ENCODE measurements at places on chromosomes 3 and 15.

- DNase-seq, result no peak
These were observed 89.4 kb downstream of the LSM3 start for GRCh38 chr3:14267976-14268375.

DNA sequence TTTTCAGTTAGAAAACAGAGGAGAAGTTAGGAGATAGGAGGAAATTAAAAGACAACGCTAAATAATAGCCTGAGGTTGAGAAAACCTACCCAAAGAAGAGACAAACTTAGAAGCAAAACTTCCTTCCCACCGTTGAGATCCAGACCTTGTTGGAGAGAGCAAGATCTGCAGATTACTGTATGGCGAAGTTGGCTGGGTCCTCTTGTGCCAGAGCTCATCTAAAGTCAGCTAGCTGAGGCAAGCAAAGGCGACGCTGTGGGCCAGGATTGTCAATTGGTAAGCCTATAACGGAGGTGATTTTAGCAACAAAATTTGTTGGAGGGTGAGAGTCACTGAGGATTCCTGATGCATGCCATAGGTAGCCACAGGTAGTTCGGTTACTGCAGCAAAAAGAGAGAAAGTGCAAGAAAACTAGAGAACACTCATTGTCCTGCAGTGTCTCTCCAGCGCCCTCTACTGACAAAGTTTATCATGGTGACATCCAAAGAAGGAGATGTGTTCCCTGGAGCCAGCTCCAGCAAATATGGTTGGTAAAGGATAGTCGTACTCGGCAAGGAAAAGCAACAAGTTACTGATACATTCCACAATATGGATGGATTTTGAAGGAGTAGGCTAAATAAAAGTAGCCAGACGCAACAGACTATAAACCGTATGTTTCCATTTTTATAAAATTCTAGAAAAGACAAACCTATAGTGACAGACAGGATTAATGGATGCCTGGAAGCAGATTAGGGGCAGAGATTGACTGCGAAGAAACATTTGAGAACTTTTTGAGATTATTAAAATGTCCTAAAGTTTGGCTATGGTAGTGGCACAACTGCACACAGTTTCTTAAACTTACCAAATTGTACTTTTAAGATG, 9.8 kb upstream of the OR5K4 start:
- DNase-seq, result no peak

DNA sequence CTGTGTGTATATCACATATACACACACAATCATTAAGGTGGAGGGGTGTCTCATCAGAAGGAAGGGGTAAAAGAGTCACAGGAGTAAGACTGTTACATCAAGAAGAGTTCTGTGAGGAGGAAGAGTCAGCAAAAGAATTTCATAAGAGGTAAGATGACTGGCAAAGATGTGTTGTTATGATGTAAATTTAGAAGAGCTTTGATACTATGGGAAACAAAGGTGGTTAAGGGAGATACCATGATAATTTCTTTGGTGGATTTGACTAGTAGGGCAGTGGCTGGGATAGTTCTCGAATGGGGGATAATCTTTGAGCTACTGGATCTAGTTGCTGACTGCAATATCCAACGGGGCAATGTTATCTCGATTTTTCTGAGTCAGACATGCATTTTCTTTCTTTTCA, 61.6 kb downstream of the STAG1 start:
- no peak for DNase-seq

DNA sequence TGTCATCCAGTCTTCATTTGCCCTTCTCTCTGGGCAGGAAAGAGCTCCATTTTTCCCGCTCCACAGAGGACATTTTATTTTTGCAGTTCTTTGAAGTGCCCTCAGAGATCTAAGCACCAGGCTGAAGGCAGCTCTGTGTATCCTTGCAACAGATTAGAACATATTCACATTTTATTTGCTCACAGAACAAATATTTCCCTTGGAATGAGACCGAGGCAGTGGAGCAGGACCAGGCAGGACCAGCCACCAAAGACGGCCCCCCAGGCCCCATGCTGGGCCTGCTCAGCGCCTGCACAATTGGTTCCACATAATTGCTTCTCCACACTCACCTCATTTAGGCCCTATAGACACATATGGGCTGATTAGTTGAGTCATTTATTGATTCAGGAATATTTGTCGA, 15.7 kb upstream of the ETV5 start:
- DNase-seq, result no peak

DNA sequence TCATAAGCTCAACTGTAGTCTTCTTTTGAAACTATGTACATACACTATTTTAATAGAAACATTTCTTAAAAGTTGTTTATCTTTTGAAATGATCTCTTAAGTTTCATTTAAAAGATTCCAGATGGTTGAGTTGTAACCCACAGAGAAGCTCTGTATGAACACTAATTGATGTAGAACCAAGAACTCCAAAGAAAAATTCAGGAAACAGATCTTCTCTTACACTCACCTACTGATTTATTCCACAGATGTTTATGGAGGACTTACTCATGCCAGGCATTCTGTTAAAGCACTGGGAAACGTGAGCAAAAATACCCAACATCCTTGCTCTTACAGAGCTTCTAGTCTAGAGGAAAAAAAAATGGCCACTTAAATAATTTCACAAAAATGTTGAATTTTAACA, 551.1 kb downstream of the NAALADL2 start:
- no peak for DNase-seq

DNA sequence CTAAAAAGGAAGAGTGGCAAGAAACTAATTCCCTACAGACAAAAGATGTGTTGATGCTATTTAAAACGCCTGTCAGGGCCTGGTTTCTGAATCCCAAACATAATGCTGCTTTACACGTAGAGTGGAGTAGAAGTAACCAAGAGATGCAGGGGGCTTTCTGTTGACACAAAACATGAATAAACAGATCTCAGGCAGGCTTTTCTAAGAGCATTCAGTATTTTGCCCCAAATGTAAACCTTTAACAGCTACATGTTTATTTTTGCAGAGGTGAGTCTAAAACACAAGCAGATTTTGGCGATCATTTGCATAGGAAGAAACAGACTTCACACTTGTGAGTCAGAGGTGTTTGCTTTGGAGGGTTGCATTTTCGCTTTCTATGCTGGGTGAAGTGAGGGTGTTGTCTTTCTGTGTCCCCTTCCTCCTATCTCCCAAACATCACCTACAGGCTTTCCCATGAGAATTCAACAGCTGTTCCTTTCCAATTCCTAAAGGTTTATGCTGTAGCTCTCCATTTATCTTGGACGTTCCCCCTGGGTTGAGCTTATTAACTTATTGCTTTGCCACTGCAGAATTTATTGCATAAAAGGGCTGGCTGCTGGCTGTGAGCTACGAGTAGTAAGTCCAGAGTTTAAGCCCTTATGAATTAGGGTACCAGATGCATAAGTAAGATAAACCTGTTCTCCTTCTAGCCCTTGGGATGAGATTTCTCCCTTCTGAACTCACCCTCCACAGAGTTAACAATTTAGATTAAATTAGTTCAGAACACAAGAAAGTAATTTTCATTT, 156.7 kb downstream of the DIPK2A start:
- DNase-seq, result no peak

DNA sequence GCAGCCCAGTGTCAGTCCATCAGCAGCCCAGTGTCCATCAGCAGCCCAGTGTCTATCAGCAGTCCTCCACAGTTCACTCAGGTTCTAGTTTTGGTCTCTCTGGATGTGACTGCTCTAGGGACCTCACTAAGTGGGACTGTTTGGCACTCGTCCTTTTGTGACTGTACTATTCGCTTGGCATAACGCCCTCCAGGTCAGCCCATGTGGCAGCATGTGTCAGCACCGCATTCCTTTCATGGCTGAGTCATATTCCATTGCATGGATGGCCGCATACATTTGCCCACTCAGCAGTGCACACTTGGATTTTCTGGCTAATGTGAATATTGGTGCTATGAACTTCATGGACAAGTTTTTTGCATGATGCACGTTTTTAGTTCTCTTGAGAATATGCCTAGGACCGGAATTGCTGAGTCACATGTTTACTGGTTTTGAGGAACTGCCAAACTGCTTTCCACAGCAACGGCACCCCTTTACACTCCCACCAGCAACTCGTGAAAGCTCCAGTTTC, 16.4 kb downstream of the CHST13 start:
- no peak for DNase-seq

GRCh38 chr15:24729760-24730159, 54.2 kb downstream of the NPAP1 start:
- no peak for DNase-seq

DNA sequence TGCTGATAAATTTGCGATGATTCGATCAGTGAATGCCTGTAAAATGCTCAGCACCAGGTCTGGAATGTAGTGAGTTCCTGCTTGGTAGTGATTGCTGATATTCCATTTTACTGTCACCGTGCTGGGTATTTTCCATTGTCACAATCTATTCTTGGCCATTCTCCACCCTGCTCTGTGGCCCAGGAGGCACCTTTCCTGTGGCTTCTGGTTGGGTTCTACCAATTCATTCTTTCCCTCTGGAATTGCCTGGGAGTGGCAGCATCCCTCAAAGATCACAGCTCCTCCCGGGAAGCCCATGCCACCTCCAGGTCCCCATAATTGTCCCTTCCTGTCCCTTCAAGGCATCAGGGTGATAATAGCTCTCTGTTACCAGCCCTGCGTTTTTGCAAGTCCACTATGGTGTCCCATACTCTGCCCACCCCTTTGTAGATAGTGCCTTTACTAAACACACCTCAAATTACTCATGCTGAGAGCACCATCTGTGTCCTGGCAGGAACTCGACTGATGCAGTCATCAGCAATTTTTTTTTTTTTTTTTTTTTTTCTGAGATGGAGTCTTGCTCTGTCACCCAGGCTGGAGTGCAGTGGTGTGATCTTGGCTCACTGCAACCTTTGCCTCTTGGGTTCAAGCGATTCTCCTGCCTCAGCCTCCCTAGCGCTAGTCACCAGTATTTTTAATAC, 177.8 kb upstream of the PROK2 start:
- DNase-seq, result no peak

GRCh38 chr3:132522353-132522752, 74.7 kb upstream of the ACKR4 start:
- DNase-seq, result no peak

- DNase-seq, result no peak
These were observed 9.2 kb upstream of the TRAK1 start for GRCh38 chr3:42081838-42082473.

DNA sequence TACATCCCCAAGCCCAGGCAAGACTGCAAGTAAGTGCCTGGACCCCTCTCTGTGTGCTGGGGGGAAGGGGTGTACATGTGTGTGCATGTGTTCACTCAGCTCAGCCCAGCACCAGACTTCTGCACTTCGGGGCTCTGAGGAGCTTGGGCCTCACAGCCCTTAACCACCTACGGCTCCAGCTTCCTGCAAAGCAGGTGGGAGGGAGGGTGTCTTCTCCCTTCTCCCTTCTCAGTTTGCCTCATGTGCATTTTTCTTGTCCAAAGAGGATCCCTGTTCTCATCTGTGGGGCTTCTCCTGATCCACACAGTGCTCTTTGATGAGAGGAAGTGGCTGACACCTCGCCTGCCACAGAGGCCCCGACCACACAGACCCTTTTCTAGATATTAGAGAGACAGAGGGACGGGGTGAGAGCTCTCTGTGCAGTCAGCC, 69.3 kb downstream of the MESD start:
- DNase-seq, result no peak

DNA sequence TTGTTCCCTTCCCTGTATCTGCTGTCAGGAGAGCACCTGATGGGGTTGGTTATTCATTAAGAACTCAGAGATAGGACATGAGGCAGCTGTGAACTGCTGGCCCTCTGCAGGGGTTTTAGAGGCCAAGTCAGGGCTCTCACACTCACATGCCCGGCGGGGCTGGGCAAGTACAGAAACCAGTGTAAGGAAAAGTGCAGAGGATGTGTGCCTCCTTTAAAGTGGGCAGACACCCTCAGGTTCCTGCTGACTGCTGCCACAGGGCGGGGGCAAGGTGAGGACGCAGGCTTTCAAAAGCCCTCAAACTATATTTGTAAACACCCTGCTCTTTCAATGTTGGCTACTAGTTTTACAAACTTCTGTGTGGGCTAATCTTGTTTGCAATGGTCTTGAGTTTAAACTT, 22.4 kb downstream of the CXCR6 start:
- peak; percentile 65 for DNase-seq

DNA sequence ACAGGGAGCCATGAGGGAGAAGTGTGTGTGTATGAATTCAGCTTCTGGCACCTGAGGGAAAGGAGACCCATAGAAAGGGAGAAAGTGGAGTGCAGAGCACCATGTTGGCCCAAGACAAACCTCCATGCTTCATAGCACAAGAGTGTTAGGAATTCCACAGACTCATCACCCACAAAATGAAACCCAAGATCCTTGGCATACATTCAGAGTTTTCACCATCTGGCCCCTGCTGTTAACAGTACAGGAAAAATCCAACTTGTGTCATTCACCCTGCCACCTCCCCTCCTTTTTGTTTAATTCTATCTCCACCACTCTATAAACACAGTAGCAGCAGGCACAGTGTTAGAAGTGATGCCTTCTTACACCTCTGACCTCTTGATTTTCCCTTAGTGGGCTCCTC, 60.0 kb upstream of the MNS1 start:
- DNase-seq, result no peak

DNA sequence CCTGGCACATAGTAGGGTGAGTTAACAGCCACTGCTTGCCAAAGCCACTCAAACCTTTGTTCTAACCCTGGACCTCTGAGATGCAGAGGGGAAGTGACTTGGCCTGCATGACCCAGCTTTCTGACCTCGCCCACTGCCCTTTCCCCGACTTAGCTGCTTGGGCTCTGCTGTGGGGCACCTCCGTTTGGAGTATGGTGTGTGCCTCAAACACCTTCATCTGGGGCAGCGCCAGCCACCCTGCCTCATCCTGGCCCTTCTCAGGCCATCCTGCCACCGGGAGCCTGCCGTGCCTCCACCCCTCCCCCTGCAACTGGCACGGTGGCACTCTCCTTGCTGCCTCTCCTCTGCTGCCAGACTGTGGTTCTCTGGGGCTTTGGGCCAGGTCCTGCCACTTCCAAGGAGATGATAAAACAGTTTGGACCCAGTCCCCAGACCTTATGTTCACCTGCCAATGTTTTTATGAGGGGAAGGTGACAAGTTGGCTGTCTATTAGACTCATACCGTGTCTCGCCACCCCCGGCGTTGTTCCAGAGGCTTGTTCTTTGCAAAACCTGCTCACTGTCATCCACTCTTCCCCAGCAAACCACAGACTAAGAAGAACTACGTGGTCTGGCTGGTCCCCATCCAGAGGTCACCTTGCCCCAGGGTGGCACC, 32.2 kb downstream of the SLC6A6 start:
- DNase-seq, result no peak

DNA sequence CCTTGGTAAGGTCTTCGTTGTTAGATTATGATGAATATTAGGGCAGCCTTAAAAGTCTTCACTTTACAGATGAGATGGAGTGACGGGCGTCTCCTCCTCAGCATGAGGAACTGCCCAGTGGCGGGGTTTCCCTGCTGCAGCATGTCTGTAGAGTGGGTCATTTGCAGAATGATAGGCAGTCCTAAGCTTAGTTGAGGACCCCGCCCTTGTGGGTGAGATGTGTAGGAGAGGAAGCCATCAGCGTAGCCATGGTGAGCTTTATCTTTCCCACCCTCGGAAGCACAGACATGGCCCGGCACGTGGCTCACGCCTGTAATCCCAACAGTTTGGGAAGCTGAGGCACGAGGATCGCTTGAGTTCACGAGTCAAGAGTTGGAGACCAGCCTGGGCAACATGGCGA, 877 bp downstream of the NIT2 start:
- DNase-seq, result no peak
